Left forelimb (tissue), 1 donor: ENCODE measurements at places on chromosomes 13 and 19.

- DNase-seq, result no peak
These were observed 7.0 kb downstream of the U2AF2 start for GRCh38 chr19:55661826-55662225.

- no peak for DNase-seq
These were observed 36.7 kb downstream of the ZAR1L start for GRCh38 chr13:32278426-32278825.

- no peak for DNase-seq
These were observed 568 bp downstream of the ATP11A start for GRCh38 chr13:112690283-112690929.

GRCh38 chr13:23725922-23726321 lies 155.7 kb downstream of the TNFRSF19 start:
- no peak for DNase-seq
